ENCODE measurements at places on chromosomes 7 and 10.
A peak's percentile ranks its signal among the peaks of the same experiment; 100 is the strongest.

GRCh38 chr7:77791956-77792355, 6.3 kb downstream of the TMEM60 start:
- no peak for DNase-seq

GRCh38 chr10:96716390-96716789, 3.9 kb downstream of the PIK3AP1 start:
- DNase-seq: no peak

DNA sequence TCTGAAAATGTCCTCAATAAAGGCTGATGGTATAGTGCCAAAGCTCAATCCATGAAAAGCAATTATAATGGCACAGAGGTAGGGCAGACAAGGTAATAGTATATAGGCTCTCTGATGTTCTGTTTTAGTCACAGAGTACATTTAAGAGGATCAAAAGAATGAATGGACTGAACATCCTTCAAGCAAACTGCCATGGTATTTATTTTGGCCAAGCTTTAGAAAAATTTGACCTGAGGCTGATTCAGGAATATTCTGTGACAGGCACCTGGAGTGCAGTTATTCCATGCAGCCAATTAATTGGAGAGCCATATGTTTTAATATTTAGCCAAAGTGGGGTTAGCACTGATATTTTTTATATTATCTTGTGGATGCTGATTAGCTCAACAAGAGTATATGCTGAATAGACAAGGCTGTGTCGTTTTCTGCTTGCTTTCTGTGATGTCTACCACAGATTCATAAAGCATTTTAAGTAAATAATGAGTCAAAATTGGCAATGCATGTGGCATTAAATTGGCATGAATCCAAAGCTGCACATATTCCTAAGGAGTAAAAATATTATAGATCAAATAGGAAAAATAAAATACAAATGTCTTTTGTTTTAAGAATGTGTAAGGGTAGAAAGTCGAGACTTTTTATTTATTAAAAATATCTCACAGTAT, 177.4 kb downstream of the PCLO start:
- DNase-seq: no peak

DNA sequence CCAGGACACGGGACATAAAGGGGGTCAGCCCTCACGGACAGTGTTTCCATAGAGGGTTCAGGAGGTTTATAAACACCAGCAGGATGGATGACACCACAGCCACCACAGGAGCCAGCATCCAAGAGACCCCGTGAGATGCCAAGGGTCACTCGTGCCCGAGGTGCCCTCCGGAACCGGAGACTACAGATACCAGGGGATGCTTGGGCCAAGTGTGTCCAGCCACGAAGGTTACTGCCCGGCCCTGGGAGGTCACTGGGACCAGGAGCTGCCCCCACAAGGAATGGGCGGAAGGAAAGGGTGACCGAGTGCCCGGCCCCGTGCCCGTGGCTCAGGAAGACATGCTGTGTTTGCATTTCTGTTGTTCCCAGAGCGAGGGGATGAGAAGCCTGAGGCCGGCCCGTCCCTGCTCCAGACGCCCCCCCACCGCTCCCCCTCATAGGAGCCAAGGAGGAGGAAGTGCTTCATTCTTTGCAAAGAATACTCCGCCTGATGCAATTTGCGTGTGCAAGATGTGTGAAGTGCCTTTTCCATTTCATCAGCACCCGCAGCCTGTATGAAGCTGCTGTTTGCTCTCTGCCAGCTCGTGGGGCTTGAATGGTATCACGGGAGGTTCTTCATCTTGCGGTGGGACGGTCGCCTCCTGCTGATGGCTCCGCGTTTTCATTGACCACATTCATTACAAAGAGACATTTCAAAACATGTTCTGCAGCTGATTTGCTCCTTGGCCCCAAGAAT, 176.4 kb downstream of the ELFN1 start:
- DNase-seq: no peak

GRCh38 chr10:120328647-120329046, 128.4 kb upstream of the PLPP4 start:
- no peak for DNase-seq

DNA sequence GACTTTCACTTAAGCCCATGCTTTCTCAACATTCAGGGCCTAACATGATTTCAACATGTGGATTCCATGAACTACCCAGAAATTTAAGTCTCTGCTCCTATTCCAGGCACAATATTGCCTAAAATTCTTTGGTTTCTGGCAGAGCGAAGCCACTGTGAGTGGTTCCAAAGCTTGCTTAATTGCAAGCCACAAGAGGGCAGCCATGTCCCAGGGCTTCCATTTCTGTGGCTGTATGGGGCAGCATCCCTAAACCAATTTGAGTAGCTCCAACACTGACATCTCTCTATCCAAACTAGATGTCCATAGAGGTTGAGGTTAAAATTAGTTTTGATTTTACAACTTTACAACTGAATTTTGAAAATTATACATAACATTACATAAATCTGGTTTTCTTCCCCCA, 56.3 kb upstream of the MDFIC start:
- DNase-seq: peak; percentile 3

DNA sequence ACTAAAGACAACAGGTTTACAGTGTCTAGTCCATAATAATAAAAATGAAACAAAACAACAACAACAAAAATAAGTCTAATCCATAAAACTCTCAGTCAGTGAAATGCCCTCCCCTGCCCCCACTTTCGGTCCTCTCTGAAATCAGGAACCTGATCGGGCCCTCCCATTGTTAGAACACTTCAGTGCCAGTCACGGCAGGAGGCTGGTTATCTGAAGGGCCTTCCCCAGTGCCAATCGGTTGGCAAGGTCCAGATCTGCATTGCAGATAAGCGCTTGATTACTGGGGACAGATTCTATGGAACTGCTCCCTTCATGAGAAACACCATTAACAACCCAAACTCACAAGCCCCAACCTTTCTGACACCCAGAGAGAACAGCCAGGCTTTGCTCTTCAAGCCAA, 72.2 kb upstream of the EEPD1 start:
- no peak for DNase-seq

DNA sequence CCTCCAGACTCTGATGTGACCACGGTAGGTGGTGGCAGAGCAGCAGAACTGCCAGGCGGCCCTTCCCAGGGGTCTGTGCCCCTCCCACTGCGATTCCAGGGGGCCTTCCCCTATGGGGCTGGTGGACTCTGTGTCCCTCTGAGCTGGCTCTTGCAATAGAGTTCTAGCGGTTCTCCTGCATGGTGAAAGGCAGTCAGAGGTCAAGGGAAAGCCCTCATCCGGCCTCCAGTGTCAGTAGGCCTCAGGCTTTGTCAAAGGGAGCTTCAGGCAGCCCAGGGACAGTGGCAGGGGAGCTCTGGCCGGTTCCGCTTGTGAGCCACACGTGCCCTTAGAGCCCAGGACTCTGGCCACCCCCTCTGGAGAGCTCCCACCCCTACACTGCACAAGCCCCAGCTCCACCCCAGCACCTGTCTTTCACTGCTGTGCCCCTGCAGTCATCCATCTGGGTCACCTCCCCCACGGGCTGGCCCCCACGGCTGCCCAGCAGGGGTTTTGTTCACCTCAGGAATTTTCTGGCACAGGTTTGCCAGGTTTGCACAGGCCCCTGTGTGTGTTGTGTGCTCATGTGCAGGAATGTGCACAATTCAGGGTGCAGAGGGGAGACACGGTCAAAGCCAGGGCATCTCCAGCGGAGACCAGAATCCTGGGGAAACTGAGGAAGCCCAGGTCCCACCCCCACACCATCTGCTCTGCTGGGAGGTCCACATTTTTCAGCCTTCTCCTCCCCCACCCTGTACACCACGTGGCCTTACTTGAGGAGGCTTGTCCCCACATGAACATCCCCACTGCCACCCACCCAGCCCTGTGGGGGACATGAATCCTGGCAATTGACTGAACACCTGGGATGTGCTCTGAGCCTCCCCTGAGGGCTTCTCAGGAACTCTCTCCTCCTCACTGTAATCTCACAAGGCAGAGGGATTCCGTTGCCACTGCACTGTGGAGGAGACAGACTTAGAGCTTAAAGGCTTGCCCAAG, 23.8 kb downstream of the C10orf105 start:
- no peak for DNase-seq

DNA sequence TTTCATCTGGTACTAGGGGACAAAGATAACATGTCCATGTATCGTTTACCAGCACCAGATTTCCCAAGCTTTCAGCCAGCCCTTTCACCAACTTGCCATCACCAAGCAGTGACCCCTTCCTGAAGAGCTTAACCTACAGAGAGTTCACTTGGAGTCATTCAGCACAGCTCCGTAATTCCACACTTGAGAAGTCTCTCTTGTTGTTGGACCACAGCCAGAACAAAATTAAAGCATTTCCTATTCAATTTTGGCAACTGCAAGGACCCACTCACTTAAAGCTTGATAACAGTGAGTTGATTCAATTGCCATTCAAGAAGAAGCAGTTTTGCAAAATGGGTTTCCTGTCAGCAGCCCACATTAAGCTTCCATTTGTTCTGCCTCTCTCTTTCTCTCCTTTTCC, 88.5 kb upstream of the LRRTM3 start:
- DNase-seq: no peak

DNA sequence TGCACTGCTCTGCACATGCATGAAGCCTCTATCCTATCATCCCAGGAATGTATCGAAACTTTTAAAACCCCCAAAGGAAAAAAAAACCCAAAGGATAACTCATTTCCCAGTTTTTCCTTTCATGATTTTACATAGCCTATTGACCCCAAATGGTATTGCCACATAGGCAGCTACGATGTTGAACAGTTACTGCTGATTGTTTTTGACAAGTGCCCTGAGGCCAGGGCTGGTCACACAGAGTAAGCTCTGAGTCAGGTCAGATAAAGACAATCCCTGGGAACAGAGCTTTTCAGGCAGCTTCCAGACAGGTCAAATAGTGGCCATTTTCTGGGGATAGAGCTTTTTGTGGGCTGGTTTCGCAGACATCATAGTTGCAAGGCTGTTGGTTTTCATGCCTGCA, 52.1 kb downstream of the MYL10 start:
- DNase-seq: no peak

- no peak for DNase-seq
Observed at GRCh38 chr10:129029051-129029450, 438.0 kb upstream of the MGMT start.

DNA sequence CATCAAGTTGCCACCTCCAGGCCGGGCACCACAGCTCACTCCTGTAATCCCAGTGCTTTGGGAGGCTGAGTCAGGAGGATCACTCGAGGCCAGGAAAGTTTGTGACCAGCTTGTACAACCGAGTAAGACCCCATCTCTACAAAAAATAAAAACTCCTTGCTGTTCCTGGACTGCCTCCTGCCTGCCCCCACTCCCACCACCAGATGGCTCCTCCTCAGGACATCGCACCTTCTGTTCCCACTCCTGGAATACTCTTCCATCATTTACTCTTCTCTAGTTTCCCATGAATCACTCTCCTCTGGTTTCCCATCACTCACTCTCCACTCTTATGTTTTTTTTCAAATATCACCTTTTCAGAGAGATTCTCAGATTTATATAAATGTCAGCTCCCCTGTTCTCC, 540.7 kb downstream of the CALN1 start:
- no peak for DNase-seq

DNA sequence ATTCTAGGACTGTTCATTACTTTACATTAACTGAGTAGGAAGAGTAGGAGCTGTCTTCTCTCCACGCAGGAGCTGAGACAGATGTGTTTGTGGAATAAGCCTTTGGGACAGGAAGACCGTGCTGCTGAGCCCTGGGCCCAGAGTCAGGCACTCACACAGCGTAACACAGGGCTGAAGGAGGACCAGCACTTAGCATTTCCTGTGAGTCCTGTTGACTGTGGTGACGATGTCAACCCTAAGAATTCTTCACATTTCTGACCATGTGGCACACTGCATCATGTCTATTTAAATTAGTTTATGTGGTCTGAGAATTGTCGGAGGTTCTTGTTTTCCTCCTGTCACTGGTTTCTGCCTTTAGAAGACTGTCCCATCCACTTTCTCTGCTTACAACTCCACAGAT, 117.2 kb downstream of the PIP4K2A start:
- DNase-seq: no peak

GRCh38 chr10:34890939-34891338, 75.8 kb upstream of the PARD3 start:
- DNase-seq: no peak

DNA sequence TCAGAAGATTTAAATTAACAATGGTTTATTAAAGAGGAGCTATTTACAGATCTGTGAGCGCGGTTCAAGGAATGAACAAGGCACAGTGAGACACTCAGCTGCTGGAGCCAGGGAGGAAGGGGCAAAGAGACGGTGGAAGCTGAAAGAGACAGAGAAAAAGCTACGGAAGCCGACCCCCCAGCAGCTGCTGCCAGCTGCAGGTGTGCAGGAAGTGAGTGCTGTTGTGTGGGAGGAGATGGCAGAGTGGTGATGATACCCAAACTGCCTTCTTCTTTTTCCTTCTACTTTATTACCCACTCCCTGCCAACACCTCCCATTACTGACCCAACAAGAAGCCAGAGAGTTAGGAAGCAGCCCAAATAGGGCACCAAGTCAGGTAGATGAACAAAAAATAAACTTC, 41.9 kb upstream of the MBL2 start:
- DNase-seq: no peak

GRCh38 chr10:35130663-35131062, 4.0 kb downstream of the CREM start:
- DNase-seq: no peak

- no peak for DNase-seq
Observed at GRCh38 chr7:44801890-44802289, 5.4 kb downstream of the PPIA start.

GRCh38 chr10:104897696-104898095, 256.6 kb downstream of the SORCS3 start:
- no peak for DNase-seq

GRCh38 chr7:41188163-41189130, 514.4 kb downstream of the INHBA start:
- DNase-seq: no peak

- DNase-seq: no peak
Observed at GRCh38 chr10:100172349-100172748, 13.5 kb downstream of the ERLIN1 start.

DNA sequence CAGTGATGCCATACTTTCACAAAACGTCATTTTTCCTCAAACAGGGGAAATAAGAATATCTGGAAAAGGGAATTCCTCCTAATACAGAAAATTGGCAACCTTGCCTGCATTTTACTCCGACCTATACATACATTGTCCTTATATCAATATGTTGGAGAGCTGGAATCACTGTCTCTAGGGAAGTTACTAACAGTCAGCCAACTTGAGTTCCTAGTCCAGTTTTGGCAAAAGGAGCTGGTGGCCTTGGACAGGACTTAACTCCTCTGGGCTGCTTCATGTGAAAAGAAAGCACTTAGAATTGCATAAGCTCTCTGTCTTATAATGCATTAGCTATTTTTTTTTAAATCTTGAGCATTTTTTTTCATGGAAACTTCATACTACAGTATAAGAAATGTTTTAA, 174.2 kb upstream of the HGF start:
- no peak for DNase-seq

Measured in NCI-H2171 (cell line).